Cortex of kidney (tissue), 1 donor: ENCODE measurements at places on chromosomes 1 and 21.

- DNase-seq: no peak
Measured at GRCh38 chr21:39713905-39714304, 31.1 kb upstream of the IGSF5 start.

- DNase-seq: no peak
Measured at GRCh38 chr1:64124704-64125440, 78.6 kb upstream of the UBE2U start.

DNA sequence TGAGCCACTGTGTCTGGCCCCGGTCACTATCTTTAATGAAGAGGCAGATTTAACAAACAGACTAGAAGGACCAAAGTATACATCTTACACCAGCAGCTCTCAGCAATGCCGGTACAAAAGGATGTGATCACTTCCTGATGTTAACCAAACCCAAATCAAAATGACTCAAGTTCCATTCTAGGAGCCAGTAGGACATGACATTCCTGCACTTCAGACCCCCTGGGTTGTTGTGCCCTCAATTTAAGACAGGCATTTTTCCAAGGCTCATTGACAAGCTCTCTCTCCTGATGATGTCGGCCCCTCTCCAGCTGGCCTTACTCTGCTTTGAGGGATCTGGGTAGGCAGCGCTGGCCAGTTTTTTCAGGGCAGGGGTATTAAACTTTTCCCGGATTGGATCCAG, 35.1 kb downstream of the YARS1 start:
- no peak for DNase-seq

DNA sequence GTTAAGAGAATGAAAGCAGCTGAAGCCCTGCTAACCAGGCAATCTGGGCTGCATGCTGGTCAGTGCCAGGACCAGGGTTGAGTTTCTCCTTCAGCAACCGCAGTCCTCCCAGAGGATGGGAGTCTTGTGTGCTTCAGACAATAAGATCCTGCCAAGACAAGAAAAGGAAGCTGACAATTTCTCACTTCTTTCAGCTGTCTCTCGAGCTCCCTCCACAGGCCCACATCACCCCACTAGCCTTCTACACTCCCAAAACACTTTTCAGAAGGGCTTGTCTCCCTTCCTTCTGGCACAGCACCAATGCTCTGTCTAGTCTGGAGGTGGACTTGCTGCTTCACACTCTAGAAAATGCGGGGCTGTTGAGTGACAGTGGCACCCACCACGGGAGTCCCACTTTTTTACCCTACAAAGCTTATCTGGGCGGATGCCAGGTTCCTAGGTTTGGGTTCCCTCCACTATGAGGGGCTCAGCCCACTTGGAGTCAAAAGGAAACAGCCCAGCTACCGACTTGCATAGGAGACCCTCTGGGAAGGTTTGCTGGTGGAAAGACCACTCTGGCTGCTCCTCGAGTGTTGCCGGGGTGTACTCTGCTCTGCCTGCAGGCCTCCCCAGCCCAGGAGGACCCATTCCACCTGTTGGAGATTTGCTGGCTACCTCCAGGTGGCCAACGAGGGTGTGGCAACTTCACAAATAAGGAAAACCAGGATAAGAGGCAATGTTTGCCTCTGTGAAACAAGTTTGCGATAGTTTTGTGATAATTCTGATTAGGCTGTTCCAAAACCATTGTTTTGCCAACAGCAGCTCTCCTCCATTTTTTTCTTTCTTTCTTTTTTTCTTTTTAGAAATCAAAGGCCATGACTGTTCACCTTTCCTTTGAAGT, 68.9 kb downstream of the TENT5C start:
- no peak for DNase-seq

DNA sequence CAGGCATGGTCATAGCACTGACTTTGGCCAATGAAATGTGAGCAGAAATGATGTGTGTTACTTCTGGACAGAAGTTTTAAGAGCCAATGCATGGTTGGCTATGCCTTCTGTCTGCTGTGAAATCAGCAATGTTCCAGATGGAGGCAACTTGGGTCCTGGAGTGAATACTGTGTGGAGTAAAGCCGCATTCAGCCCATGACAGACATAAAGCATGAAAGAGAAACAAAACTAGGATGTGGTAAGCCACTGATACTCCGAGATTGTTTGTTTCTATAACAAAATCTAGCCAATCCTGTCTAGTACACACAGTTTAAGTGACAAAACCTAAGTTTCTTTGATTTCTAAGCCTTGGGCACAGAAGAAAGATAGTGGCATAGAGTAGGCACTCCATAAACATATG, 47.1 kb upstream of the ARHGAP29 start:
- no peak for DNase-seq

- DNase-seq: no peak
Measured at GRCh38 chr1:166819974-166820373, 19.3 kb upstream of the POGK start.

DNA sequence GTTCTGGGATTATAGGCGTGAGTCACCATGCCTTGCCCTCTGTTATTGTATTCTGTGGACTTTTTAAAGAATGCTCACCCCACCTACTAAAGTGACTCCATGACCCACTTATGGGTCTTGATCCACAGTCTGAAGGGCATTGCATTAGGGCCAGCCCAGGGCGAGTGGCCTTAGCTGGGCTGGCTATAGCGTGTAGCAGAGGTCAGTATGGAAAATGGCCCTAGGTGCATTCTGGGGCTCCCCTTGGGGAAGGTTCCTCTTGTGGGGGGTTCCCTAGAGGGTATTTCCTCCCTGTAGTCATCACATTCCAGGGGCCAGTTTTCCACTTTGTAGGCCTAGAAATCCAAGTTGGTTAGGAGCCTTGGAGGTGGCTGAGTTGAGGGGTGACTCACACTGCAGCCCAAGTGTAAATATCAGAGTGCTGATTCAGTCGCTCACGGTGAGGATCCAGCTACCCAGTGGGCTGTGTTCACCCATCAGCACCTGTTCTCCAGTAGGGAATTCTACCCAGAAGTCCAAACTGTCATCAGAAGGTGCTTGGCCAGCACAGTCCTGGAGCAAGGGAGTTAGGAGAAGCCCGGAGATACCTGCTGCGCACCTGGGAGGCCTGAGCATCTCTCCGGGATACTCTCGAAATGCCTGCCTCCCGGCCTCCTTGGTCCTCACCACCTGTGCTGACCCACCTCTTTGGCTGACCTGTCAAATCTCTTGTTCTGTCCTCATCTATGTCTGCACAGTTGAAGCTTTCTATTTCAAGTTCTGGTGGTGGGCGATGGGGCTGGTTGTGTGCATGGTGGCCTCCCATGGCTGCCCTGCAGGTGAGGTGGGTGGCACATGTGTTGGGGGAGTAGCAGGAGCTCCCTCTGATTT, 52.2 kb downstream of the NENF start:
- no peak for DNase-seq
